ENCODE measurements at places on chromosomes 7 and 10.
A peak's percentile ranks its signal among the peaks of the same experiment; 100 is the strongest.

GRCh38 chr7:137539111-137539715 lies 195.7 kb upstream of the PTN start:
- DNase-seq = no peak

DNA sequence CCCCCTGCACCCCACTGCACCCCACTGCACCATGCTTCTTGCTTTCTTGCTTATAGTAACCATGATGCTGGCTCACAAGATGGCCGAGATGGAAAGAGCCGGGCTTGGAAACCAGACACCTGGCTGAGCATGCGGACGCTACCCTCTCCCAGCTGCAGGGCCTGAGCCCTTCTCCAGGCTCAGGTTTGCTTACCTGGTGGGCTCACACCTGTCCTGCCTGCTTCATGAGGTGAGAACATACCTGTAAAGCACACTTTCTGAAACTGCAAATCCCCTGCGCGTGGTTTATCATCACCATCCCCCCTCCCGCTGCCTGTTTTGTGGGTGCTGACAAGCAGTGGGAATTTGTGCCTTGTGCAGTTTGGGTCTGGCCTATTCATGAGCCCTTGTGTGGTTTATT lies 302.7 kb downstream of the GLRX3 start:
- no peak for DNase-seq

- no peak for DNase-seq
Observed at GRCh38 chr7:80666376-80666775, 27.9 kb downstream of the CD36 start.

- no peak for DNase-seq
Observed at GRCh38 chr10:81309041-81309552, 565.9 kb upstream of the NRG3 start.

DNA sequence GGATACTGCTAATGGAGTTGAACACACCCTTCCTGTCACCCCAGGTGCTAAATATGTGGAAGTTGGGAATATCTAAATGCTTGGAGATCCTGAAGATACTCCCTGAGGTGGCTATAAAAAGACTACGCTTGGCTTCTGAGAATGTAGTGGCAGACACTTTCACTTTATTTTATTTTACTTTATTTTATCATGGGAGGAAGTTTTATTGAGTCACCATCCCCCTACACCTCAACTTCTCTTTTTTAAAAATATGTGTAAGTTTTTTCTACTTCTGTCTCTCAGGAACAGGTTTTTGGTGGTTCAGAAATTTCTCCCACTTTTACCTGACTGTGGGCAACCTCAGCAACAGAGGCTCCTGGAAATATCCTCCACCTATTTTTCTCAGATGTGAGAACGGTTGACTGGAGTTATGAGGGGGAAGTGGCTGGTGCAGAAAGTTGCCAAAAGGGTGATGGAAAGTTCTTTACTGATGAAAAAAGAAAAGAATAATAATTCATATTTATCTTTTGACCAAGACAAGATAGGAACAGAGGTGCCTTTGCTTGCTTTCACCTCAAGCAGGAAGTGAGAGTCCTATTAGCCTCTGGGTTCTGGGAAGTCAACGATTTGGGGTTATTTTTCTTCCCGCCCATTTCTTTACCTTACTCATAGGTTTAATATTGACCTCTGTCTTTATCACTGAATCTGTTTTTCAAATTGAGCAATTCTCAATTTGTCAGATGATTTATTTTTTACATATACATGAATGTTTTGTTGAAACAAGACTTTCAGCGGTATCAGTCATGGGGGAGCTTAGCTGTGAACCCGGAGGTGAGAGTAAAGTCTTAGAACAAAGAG lies 103.6 kb downstream of the AHR start:
- DNase-seq = no peak

- no peak for DNase-seq
Observed at GRCh38 chr10:32911285-32912016, 46.6 kb downstream of the ITGB1 start.

DNA sequence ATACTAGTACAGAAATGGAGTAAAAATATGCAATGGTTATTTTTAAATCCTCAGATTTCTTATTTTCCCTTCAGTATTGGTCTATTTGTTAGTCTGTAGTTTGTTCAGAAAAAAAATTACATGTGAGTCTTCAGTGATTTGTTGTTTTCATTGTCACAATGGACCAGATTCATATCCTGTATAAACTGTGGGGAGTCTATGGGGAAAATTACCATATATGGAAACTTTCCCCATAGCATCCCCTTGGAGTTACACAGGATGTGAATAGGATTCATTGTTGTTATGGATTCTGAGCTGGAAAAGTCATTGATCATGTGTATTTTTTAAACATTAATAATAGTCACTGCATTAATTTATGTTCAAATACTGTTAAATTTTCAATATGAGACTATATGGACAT lies 72.6 kb downstream of the ST7 start:
- no peak for DNase-seq

GRCh38 chr7:105502173-105502572 lies 19.9 kb downstream of the PUS7 start:
- DNase-seq = no peak

DNA sequence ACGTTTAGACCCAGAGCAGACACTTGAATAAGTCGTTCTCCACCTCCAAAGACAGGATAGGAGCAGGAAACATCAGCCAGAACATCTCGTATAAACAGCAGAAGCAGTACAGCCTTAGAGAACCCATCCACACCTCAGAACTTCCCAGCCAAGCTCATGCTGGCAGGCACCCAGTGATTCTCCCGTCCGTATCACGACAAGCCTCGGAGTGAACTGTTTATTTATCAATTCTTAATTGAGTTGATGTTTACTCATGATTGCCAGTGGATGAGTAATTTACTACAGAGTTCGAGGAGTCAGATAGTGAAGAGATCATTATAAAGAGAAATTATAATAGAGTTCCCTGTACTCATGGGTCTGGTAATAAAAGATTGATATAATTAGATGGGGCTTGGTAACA lies 811.5 kb downstream of the LRMDA start:
- DNase-seq = no peak

GRCh38 chr10:92479547-92479946 lies 94.3 kb downstream of the IDE start:
- DNase-seq = no peak

- DNase-seq = no peak
Observed at GRCh38 chr10:132927824-132928223, 14.5 kb downstream of the CFAP46 start.

GRCh38 chr10:125263551-125263950 lies 103.2 kb upstream of the CTBP2 start:
- DNase-seq = no peak

GRCh38 chr7:151924001-151924400 lies 32.2 kb upstream of the GALNTL5 start:
- no peak for DNase-seq

GRCh38 chr7:131882321-131882720 lies 325.9 kb upstream of the PODXL start:
- DNase-seq = no peak

DNA sequence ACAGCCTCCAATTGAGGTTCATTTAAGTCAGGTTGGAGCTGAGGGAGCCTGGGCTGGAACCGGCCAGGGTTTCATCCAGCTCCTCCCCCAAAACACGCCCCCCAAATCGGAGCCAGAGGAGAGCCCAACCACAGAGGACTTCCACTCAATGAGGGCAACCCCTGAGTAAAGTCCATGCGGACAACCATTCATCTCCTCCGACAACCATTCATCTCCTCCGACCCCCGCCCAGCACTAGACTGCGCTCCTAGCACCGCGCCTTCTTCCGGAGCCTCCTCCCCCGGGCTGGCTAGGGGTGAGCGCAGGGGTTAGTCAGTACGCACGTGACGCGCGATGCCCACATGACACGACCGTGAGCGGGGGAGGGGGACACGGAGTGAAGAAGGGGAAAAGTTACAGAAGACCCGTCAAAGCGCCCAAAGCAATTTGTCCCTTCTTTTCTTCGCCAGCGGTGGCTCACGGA lies 1.4 kb downstream of the MAGI2 start:
- peak; percentile 82 for DNase-seq

GRCh38 chr10:28776519-28776918 lies 99.2 kb downstream of the BAMBI start:
- no peak for DNase-seq

- DNase-seq = no peak
Observed at GRCh38 chr7:5231116-5231515, 41.1 kb downstream of the WIPI2 start.

- DNase-seq = no peak
Observed at GRCh38 chr7:40315277-40315676, 180.5 kb downstream of the SUGCT start.

GRCh38 chr7:132211971-132212370 lies 364.3 kb downstream of the PLXNA4 start:
- no peak for DNase-seq

DNA sequence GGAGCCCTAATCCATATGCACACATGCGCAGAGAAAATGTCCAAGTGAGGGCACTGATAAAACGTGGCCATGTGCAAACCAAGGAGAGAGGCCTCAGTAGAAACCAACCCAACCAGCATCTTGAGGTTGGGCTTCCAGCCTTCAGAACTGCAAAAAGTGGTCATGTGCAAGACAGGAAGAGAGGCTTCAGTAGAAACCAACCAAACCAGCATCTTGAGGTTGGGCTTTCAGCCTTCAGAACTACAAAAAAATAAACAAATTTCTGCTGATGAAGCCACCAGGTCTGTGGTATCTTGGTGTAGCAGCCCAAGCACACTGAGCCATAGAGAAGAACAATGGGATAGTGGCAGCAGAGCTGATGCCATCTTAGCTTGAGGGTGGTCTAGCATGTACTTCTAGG lies 371.5 kb downstream of the CALN1 start:
- no peak for DNase-seq

DNA sequence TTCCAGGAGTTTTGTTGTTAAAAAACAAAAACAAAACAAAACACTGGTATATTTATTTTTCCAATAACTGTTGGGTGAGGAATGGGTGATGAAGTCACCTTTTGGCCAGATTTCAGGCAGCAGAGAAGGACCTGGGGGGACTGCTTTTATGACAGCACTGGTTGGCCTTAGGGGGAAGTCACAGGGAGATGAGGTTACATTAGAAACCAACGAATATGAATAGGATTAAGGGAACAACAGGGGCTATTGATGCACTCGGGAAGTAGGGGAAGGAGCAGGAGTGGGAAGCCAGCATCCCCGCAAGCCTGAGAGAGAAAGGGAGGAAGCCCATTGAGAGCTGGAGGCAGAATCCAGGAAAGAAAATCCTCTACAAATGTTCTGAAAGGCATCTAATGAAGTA lies 958.4 kb downstream of the TYW1 start:
- no peak for DNase-seq

DNA sequence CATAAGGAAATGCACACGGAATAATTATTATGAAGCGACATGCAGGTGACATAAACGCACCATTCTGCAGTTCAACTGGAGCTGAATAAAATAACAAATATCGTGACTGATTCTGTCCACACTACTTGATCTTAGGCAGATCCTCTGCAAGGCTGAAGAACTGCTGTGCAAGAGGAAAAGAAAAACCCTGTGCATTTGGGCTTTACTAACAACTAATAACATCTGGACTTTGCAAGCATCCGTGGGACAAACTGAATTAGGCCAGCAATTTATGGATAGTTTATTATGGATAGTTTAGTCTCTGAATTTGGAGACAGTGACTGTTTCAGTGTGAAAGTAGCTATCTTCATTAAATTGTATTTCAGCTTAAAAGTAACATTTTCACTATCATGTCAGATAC lies 309.4 kb downstream of the SFMBT2 start:
- DNase-seq = no peak

- no peak for DNase-seq
Observed at GRCh38 chr10:102024799-102025198, 31.2 kb downstream of the ARMH3 start.

DNA sequence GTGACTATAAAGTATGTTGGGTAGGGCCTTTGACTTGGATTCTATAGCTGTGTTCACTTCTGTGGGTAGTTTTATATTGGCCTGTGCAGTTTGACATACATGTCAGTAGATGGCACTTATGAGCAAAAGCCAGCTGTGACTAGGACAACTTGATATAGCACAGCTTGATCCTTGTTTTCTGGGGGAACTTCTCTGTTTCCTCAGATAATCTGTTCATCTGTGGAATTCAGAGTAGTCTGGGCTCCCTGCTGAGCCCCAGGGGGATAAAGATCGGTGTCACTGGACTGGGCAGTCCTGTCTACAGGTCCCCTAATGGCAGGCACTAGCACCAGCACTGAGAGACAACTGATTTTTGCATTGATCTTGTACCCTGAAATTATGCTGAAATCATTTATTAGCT lies 25.4 kb downstream of the CYP2C9 start:
- DNase-seq = peak; percentile 25

GRCh38 chr10:70472799-70473454 lies 5.6 kb upstream of the PALD1 start:
- no peak for DNase-seq

- no peak for DNase-seq
Observed at GRCh38 chr10:62652114-62652513, 152.4 kb upstream of the ADO start.

- peak; percentile 19 for DNase-seq
Observed at GRCh38 chr7:26054386-26054785, 97.6 kb upstream of the NFE2L3 start.

GRCh38 chr7:91164506-91164905 lies 99.7 kb upstream of the FZD1 start:
- no peak for DNase-seq

DNA sequence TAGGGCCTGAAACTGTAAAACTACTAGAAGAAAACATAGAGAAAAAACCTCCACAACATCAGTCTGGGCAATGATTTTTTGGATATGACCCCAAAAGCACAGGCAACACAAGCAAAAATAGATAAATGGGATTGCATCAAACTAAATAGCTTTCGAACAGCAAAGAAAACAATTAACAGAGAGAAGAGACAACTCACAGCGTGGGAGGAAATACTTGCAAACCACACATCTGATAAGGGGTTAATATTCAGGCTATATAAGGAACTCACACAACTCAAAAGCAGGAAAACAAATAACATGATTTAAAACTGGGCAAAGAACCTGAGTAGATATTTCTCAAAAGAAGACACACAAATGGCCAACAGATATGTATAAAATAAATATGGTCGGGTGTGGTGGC lies 7.7 kb upstream of the GSTK1 start:
- no peak for DNase-seq

- no peak for DNase-seq
Observed at GRCh38 chr10:71009126-71009525, 120.8 kb upstream of the PCBD1 start.

- DNase-seq = no peak
Observed at GRCh38 chr7:46559194-46559832, 638.2 kb upstream of the IGFBP3 start.

GRCh38 chr7:44065431-44066110 lies at the start of gene PGAM2:
PGAM2 (minus strand) TSS chr7:44065567; CDS start chr7:44065529, 38 bp downstream.
- no peak for DNase-seq
